ENCODE measurements at places on chromosomes 5 and 9.

- no peak for DNase-seq
Observed at GRCh38 chr5:175309218-175309810, 134.7 kb downstream of the DRD1 start.

DNA sequence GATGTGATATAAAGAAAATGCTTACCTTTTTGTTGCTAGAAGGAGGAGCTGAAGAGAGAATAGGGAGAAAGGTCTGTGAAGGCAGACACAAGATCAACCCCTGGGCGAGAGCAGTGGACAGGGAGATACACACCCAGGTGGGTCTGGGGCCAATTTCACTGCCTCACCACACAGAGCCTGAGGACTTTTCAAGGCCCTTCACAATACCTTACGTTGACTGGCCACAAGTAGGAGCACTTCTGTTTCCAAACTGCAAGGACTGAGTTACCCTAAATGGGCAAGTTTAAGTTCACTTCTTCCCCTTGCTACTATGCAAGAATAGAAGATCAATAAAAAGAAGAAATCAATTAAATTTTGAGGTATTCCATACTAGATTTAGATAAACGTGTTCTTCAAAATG, 174.5 kb upstream of the SLC12A2 start:
- no peak for DNase-seq

DNA sequence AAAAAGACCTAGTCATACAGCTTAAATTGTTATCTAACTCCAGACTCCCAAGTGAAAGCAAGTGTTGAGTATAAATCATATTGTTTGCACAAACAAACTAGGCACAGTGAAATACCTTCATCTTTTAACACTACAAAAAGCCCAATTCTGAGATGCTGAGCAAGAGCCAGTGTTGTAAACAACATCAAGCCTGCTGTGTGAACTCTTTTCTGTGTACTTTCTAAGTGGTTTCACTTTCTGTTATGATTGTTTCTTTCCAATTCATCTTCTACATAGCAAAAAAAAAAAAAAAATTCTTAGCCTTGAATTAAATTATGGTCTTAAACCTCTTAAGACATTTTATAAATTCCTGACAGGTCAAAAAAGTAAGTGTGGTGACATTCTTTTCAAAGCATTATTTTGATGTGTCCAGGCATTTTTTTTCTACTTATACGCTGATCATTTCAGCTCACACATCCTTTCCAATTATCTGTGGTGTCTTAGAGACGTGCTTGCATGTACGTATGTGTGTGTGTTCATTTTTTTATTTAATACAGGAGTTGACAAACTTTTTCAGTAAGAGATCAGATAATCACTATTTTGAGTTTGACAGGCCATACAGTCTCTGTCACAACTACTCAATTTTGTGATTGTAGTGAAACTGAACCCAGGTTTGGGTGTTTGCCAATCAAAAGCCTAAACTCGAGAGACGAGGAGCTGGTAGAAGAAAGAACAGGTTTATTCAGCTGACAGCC, 556.1 kb downstream of the CDH9 start:
- DNase-seq, result no peak

DNA sequence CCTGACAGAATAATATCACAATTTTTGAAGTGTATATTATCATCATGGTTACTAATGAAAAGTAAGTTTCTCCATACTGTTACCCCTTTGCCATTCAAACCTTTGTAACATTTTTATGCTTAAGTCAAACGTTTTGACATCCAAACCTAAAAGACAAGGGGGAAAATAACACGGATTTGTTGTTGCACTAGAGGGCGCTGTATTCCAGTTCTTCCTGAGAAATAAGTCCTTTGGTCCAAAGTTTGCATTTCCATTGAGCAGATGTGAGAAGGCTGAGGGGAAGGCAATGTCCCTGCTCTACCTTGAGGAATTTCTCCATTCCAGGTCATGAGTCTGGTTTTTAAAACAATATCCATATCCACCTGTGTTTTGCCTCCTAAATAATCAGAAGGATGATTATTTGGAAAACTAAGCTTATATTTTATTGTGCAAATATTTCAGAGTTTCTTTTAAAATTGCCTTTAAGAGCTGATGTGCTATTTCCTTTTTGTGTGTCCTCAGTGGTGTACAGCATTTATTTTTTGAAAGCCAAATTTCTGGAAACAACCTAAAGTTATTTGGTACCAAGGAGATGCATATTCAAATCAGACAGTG, 9.7 kb downstream of the LECT2 start:
- DNase-seq, result no peak

- no peak for DNase-seq
Observed at GRCh38 chr9:112056996-112057395, 118.1 kb downstream of the SUSD1 start.

- DNase-seq, result no peak
Observed at GRCh38 chr5:137730336-137730735, 5.6 kb downstream of the KLHL3 start.

DNA sequence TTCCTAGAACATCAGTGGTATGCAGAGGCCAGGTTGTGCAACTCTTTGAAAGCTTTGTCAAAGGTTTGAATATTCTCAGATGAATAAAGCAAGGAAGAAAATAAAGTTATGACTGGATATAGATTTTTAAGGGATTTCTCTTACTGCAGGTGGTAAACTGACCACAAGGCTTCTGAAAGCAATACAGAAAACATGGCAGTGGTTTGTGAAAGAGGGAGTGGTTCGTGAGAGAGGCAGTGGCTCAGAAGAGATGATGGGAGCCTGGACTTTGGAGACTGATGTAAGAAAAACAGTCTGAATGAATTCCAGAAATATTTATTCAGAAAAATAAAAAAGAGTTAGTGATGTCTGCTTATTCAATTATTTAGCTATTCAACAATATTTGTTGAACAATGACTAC, 380.4 kb upstream of the CTNND2 start:
- DNase-seq, result no peak

GRCh38 chr9:70486127-70486526, 71.7 kb upstream of the KLF9 start:
- no peak for DNase-seq

GRCh38 chr9:130295431-130295830, 29.9 kb downstream of the HMCN2 start:
- DNase-seq, result no peak

- DNase-seq, result no peak
Observed at GRCh38 chr9:126468141-126468825, 141.7 kb downstream of the MVB12B start.

GRCh38 chr5:6553972-6554371, 78.9 kb downstream of the NSUN2 start:
- DNase-seq, result no peak

GRCh38 chr5:142481410-142481809, 156.6 kb upstream of the SPRY4 start:
- DNase-seq, result no peak

- DNase-seq, result no peak
Observed at GRCh38 chr9:71706176-71706575, 62.1 kb downstream of the CEMIP2 start.

GRCh38 chr5:172953776-172954675, 5.2 kb upstream of the RPL26L1 start:
- no peak for DNase-seq

- no peak for DNase-seq
Observed at GRCh38 chr5:30752015-30752414, 441.5 kb upstream of the CDH6 start.

GRCh38 chr5:116396476-116397099, 178.0 kb downstream of the SEMA6A start:
- no peak for DNase-seq

DNA sequence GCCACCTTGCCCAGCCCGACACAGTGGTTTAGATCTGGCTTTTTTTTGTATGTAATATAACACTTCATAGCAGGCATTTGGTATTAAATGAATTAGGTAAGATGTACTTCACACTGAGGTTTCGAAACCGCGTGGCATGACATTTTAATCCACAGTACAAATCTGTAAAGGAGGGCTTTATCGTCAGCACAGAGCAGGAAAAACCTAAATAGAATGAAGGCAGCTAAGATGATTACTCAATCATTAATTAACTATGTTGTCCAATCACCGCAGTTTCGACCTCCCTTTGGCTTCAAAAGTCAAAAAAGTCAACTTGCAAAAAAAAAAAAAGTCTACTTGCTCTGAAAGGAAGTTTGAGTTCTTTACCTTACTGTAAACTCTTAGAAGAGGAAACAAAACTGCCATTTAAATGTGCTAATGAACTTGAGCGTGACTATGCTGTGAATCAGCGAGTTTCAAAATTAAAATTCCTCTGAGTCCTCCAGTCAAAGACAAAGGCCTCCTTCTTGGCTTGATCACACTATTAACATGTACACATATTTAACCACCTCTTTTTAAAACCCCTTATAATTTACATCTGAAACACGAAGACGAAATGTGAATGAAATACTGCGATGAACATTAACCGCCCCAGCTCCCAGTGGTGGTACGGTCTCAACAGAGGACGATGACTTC, 698 bp upstream of the SEC24A start:
- no peak for DNase-seq

- no peak for DNase-seq
Observed at GRCh38 chr5:73451224-73452130, 2.9 kb upstream of the FOXD1 start.

DNA sequence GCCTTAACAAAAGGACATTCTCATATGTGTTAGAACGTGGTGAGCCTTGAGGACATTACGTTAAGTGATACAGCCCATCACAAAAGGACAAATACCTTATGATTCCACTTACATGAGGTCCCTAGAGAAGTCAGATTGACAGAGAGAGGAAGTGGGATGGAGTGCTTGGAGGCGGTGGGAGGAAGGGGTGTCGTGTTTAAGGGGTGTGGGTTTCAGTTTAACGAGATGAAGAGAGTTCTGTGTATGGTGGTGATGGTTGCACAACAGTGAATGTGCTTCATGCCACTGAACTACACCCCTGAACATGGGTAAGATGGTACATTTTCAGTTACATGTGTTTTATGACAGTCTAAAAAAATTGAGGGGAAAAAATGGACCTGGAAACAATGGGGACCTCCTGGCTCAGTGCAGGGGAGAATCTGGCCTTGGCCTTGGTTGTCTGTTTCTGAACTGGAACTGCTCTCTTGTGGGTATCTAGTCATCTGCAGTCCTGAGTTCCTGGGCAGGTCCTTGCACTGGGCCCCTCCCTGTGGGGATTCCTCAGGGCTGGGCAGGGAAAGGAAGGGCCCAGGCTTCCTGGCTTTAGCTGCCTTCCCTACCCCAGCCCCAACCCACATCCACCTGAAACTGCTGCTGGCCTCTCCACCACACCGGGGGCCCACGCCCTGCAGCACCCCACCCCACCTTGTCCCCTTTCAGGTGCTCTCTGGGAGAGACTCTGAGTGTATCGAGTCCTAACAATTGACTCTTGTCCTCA, 17.8 kb downstream of the LRRC8A start:
- DNase-seq, result no peak

GRCh38 chr5:173989432-173990082, 587 bp downstream of the C5orf47 start:
- DNase-seq, result no peak

- DNase-seq, result no peak
Observed at GRCh38 chr9:36969216-36969771, 64.8 kb downstream of the PAX5 start.

DNA sequence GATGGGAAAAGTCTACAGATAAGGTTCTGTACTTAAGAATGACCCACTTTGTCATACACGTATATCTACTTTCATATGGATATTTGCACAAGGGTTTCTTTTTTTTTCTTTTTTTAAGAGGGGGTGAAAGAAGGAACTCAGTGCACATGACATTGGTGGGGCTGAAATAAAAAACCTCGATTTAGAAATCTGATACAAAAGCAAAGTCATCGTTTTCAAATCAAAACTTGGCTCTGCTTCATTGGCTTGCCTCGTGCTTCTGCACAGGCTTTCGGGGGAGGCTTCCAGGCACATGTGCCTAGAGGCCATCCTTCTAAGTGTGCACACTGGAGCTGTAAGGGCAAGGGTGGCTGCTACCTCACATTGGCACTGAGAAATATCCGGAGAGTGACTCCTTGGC, 31.1 kb downstream of the PTTG1 start:
- DNase-seq, result no peak

GRCh38 chr5:150278916-150279315, 10.7 kb downstream of the CAMK2A start:
- no peak for DNase-seq

DNA sequence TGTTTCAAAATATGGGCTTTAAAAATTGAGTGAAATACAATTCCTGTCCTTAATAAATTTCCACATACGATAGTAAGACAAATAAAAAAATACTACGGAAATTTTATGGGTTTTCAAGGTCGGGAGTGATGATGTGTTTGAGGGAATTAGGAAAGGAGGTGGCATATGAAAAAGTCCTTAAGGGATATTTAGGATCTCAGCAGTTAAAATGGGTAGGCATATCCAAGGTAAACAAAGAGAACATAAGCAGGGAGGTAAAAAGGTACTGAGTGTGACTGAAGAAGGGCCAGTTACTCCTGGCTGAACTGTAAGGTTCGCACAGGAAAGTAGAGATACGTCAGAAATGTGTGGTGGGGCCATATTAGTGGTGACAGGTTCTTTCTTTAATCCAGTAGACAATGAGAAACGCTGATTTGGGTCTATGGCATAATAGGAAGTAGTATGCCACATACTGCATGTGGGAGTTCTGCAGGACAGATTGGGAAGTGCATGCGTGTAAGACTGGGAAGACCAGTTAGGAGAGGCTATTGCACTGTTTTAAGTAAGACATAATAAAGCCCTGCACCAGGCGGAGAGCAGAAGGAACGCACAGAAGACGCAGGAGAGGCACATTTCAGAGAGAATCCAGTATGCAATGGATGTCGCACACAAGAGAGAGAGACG, 937 bp upstream of the HMGCR start:
- no peak for DNase-seq

DNA sequence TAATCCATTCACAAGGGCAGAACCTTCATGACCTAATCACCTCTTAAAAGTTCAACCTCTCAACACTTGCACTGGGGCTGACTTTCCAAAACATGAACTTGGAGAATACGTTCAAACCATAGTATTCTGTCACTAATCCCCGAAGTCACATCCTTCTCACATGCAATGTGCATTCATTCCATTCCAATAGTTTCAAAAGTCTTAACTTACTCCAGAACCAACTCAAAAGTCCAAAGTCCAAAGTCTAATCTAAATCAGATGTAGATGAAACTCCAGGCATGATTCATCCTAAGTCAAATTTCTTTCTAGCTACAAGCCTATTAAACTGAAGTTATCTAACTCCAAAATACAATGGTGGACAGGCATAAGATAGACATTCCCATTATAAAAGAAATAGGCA, 21.7 kb upstream of the ADAMTSL1 start:
- DNase-seq, result no peak

DNA sequence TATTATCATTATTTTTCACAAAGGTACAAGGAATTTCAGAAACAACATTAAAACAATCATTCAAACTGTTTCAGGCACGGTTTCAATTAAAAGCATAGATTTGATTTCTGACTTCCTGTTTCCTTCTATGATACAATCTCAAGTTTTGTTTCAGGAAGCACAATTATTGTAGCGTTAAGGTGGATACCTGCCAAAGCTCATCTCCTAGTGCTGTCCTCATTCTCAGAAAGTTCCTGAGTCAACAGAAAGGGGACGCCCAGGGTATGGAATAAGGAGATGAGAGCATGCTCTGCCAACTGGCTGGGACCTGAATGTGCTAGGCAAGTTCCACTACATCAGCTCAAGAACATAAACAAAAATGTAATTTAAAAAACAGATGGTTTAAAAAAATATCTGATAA, 2.0 kb upstream of the TRIM14 start:
- no peak for DNase-seq

Data from activated CD8-positive, alpha-beta memory T cell treated with anti-CD3 and anti-CD28 coated beads for 1 hour (primary cell).